PC-9 (cell line): ENCODE measurements at places on chromosomes 1 and 21.

DNA sequence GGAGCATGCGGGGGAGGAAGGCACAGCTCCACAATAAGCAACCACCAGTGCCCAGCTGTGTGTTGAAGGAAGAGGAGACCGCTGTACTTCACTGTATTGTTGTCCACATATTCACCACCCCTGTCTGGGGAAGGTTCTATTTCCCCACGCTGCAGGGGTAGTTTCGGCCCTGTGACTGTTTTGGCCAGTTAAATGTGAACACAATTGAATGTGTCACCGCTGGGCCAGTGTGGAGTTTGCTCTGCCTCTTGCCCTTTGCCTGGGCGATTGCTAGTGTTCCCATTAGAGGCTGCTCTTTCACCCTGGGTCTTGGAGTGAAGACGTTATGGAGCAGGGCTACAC is 32.6 kb downstream of the UBE4B start:
- DNase-seq: no peak

GRCh38 chr1:31007462-31007991 is 58.0 kb downstream of the PUM1 start:
- DNase-seq: no peak

DNA sequence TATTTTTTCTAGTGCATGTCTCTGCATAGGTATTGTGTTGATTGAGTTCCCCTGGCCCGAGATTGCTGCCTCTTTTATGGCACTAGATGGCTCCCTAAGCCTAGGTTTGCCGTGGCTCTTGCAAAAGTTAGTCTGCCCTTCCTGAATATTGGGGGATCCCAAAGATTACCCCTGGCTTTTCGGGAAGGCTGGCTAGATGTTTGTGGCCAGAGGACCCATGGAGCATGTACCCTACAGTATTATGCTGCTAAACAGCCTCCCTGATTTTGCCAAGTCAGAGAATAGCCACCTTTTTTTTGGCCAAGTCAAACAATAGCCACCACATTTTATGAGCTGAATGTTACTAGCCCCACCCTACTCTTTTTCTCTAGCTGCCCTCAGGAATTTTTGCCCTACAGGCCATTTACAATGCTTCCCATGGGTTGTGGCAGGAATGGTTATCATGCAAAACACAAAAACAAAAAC is 343.2 kb downstream of the OLFM3 start:
- no peak for DNase-seq

DNA sequence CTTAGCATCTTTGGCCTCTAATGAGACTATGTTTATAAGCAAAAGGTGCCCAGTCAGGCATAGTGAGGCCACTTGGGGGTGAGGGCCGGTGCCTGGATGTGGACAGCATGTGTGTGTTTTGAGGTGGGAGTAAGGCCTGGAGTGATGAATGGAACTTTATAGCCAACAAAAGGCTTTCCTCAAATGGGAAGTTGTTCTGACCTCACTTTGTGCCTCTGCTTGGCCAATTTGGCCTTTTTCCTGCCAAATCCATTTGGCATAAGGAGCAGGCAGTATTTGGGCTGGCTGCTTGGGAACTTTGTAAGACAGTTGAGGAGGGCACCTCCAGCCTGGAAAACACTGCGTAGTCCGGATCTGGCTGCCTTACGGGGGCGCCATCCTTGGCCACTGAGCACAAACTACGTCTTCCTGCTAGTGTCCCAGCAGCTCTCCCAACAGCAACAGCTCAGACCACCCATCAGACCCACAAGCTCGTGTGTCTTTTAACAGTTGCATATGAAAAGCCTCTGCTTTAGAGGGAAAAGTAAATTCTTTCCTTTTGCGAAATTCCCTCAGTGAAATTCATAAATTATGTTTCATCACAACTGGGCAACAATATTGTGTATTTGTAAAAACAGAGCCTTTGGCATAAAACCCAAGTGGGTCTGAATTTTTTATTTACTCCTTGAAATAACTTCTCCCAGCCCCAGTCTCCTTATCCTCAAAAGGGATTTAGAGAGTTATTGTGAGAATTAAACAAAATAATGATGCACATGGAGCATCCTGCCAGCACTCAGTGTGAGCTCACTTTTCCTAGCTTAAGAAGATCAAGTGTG is 322.9 kb downstream of the DISC1 start:
- DNase-seq: no peak

- no peak for DNase-seq
Observed at GRCh38 chr1:11211925-11212587, 22.9 kb downstream of the ANGPTL7 start.

GRCh38 chr1:9826616-9827015 is 2.9 kb upstream of the CLSTN1 start:
- no peak for DNase-seq
